ENCODE measurements at places on chromosomes 7 and 10.

GRCh38 chr10:83582407-83583095 lies 556.8 kb upstream of the GHITM start:
- DNase-seq: no peak

- no peak for DNase-seq
Observed at GRCh38 chr7:93719546-93719945, 145.0 kb upstream of the CALCR start.

DNA sequence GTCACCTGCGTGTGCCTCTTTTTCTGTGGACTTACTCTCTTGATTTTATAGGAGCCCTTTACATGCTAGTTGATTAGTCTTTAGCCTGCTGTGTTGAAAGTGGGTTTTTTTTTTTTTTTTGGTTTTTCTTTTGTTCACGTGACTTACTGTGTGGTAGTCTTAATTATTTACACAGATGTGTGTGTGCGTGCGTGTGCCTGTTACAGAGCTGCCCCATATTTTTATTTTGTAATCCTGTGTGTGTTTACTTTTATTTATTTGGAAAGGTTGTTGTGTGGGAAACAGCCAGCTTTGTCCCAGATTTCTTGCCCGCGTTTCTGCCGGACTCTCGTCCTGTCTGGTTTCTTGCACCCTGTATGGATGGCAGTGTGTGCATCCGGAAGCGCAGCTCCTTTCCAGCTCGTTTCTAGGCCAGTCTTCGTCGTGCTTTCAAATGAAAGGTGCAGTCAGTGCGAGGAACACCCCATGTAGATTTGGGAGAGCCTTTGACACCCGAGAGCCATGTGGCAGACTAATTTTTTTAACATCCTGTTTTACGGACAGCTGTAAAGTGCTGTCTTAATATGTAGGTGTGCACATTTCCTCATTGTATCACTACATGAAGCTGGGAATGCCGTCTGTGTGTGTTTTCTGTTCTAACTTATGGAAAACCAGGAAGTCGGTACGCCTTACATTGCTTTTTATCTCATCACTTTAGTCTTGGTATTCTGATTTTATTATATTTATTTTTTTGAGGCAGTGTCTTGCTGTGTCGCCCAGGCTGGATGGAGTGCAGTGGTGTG lies 55.6 kb downstream of the DNAJB6 start:
- no peak for DNase-seq

DNA sequence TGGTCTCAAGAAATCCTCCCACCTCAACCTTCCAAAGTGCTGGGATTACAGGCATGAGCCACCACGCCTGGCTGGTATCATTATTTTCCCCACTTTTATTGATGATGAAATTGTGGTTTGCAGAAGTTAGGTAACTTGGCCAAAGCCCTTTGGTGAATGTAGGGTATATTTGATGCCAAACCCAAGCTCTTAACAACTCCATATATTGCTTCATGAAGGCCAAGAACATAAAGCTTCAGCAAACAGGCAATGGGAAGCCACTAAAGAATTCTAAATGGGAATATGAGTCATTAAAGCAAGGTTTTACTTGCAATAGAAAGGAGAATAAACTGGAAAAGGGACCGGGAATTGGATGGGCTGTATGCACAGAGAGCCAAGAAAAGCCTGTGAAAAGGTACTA lies 142.7 kb downstream of the KMT2E start:
- no peak for DNase-seq

DNA sequence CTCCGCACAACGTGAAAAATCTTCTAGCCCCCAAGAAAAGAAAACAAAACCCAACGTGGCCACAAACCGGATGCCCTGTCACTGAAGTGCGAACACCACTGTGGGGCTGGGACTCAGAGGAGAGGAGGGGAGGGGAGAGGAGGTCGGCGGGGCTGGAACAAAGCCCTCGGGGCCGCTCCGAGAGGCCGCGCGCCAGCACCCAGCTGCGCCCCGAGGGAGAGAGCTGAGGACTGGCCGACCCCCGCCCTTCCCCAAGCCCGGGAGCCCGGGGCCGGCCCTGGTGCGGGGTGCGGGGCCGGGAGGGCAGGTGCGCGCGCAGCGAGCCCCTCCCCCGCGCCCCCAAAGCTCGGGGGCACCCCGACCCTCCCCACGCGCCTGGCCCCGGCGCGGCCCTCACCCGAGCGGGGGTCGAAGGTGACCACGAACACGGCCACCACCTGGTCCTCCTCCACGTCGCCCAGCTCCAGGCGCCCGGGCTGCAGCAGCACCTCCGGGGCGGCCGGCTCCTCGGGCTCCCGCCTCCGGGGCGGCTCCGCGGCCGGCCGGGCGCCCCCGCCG lies 398 bp downstream of the DENND11 start:
- peak; percentile 61 for DNase-seq

- DNase-seq: peak; percentile 6
Observed at GRCh38 chr10:95906677-95907455, 909 bp upstream of the CC2D2B start.
